ENCODE measurements at places on chromosomes 2 and 18.

DNA sequence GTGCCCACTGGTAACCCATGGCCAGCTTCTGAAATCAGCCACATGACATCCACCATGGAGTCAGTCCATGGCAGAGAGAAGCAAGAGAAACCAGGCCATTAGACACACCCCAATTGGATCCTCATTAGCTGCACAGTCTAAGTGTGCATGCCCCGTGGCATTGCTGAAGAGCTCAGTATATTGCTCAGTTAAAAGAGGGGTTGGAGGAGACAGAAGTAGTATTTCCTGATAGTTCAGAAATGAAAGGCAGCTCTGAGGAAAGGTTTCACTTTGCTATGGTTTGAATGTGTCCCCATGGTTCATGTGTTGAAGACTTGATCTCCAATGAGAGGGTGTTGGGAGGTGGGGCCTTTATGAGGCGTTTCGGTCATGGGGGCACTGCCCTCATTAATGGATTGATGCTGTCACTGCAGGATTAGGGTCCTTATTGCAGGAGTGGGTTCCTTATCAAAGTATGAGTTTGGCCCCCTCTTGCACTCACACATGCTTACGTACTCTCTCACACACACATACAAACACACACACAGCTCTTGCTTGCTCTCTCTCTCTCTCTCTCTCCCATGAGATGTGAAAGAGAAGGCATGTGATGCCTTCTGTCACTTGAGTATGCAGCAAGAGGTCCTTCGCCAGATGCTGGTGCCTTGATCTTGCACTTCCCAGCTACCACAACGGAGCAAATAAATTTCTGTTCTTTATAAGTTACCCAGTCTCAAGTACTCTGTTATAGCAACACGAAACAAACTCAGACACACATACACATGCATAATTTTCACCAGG, 58.0 kb downstream of the TMEM163 start:
- no peak for DNase-seq

- DNase-seq: no peak
Observed at GRCh38 chr2:42957109-42957860, 164.9 kb upstream of the HAAO start.

- DNase-seq: no peak
Observed at GRCh38 chr2:118014492-118014824, 588 bp upstream of the CCDC93 start.

DNA sequence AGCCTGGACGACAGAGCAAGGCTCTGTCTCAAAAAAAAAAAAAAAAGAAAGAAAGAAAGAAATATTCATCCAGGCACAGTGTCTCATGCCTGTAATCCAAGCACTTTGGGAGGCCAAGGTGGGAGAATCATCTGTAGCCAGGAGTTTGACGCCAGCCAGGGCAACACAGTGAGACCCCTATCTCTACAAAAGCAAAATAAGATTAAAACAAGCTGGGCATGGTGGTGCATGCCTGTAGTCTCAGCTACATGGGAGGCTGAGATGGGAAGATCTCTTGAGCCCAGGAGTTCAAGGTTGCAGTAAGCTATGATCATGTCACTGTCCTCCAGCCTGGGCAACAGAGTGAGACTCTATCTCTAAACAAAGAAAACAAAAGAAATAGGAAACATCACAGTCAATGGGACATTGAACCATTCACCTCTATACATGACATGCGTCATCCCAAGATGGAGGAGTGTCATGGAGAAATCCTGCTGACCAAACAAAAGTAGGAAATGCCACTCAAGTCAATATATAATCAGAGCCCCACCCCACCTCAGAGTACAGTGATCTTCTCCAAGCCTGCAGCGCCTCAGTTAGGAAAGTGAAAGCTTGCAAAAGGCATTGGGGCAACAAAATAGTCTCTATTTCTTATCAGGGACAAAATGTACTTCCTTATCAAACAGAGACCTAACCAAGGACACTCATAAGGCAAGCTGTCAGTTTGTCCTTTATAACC, 9.8 kb downstream of the FEV start:
- no peak for DNase-seq

Measured in uterus (tissue), 4 donors.